ENCODE measurements at places on chromosomes 12 and 14.
A peak's percentile ranks its signal among the peaks of the same experiment; 100 is the strongest.

DNA sequence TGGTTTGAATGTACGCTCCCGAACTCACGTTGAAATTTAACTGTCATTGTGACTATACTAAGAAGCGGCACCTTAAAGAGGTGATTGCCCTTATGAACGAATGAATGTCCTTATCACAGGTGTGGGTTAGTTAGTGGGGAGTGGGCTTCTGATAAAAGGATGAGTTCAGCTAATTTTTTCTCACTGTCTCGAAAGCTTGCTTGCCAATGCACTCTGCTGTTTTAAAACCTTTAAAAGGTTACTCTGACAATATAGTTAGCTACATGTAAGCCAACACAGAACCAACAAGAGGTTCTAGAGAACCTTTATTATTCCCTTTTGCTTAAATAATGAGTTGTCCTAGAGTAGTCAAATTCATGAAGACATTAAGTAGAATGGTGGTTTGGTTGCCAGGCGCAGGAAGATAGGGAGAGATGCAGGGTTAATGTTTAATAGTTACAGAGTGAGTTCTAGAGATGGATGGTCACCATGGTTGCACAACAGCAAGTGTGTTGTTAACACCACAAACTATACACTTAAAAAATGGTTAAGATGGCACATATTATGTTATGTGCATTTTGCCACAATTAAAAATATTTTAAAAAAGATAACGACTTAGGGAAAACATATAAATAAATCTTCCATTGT lies 26.3 kb downstream of the RTN1 start:
- no peak for DNase-seq

- peak; percentile 47 for DNase-seq
These were observed 3.1 kb downstream of the CEP170B start for GRCh38 chr14:104868060-104868740.

DNA sequence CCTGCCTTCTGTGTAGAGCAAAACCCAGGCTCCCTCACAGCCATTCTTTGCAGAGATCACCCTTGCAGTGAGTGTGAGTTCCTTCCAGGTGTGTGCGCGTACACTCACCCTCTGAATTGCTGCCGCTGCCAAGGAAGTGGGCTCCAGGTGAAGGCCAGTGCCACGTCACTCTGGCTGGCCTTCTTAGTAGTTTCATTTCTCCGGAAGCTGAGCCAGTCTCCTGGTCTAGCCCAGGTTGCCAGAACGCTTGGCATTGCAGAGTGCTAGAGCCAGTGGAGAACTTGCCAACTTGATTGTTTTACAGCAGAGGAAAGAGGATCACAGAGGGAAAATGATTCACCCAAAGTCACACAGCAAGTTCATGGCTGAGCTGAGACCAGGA lies 11.0 kb downstream of the CBLN3 start:
- DNase-seq = peak; percentile 79

DNA sequence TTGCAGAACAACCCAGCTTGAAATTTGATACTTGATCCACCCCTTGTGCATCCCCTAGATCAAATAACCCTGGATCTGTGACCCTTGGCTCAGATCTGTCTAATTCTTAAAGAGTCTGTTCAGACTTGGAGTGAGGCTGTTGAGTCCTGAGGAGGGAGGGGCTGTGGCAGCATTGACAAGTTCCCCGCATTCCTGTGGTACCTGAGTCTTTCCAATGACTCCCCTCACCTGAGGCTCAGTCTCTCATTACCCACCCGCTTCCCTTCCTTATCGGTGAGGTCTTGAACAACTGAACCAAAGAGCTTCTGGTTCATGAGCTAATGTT lies 16.1 kb upstream of the HDAC7 start:
- no peak for DNase-seq

GRCh38 chr12:24928131-24928530 lies 20.8 kb downstream of the BCAT1 start:
- no peak for DNase-seq
